ENCODE measurements at places on chromosomes 7 and 10. TPM values are rescaled to one million over a fixed set of nuclear protein-coding genes. Genes with fewer than 3 reads are reported as not detected.

The CYP2C8 gene
- total RNA-seq: not detected

The NRF1 gene
- 17.0 TPM for total RNA-seq

The SEMA3D gene
- total RNA-seq: 1.9 TPM

The CNNM1 gene
- total RNA-seq: 0.22 TPM

The KIF20B gene
- total RNA-seq: 1.9 TPM

The UCMA gene
- total RNA-seq: not detected

The CHRM2 gene
- total RNA-seq: 83.7 TPM

Measured in cardiac septum (tissue), 1 donor.